ENCODE measurements at places on chromosomes 6 and 20.
A peak's percentile ranks its signal among the peaks of the same experiment; 100 is the strongest.

DNA sequence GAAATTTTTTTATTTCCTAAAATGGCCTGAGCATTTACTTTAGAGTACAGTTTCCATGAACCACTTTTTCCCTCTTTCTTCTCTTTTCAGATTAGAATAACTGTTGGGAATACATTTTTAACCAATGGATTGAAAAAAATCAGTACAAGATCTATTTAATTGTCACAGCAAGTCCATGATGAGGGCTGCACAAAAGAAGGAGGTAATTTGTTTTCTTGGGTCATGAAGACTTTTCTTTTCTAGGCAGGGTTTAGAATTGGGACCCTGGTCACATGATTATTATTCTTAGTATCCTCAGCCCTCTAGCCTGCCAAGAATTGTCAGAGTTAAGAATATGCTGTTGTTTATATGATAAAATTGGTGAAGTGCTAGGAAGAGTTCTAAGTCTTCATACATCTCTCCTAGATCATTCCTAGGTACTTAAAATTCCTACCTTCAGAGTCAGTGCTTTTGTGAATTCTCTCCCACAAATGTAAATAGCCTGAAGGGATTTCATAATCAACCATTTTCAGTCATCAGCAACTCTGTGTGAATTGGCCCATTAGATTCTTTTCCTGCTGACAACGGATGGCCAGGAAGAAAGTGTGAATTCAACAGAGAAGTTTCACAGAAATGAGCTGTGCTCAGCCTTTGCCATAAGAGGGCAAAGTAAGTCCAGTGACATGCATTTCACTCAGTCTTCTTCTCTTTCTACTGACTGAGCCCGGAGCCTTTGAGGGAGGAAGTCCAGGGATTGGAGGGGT is 32.4 kb upstream of the TPBG start:
- DNase-seq = peak; percentile 1

- peak; percentile 25 for DNase-seq
Measured at GRCh38 chr6:116633685-116634084, 17.4 kb downstream of the RSPH4A start.

DNA sequence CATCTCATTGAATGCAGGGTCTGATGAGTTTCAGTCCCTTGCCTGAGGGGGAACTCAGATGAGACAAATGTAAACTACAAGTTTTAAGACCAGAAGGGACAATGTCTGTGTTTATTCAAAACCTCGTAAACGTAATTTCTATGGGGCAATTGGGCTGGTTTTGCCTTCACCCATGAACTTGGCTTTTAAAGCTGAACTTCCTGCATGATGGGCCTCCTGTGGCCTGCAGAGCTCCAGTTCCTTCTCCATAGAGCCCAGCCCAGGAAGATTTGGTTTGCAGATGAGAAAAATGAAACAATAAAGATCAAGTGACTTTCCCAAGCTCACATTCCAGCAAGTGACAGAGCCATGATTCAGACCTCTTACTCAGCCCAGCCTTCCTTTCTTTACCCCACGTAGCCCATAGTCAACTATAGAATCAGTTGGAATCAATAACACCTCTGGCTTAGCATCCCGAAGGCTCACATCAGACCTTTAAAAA is 612.3 kb downstream of the UTRN start:
- DNase-seq = no peak

GRCh38 chr6:1802491-1803395 is 193.0 kb downstream of the FOXC1 start:
- no peak for DNase-seq

GRCh38 chr6:50128420-50129005 is 78.8 kb upstream of the DEFB112 start:
- DNase-seq = peak; percentile 29

- no peak for DNase-seq
Measured at GRCh38 chr6:56347526-56347925, 100.1 kb upstream of the COL21A1 start.

DNA sequence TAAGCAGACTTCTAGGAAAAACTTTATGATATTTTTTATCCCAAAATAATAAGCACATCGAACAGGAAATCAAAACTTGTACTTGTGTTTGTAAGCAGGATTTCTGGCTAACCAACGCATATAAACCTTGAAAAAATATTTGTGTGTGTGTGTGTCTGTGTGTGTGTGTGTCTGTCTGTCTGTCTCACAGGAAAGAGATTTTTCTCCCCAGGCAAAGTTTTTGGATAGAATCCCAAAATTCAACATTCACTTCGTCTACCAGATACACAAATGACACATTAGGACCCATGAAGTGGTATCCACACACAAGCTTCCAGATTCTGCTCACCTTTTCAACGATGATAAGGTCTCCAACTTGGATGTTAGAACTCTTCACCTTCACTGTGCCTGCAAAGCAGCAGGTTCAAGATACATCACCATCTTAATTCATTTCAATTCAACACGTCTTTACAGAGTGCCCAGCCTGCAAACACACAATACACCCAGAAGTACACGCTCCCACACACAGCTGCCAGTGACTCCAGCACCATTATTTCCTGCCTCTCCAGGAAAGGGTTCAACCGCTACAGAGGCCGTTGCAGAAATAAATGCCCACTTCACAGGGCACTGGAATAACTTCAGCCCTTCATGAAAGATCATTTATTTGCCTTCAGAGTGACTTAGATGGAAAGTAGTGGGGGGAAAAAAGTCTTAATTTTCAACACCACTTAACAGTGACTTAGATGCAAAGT is 70.9 kb downstream of the ATP9A start:
- DNase-seq = no peak

DNA sequence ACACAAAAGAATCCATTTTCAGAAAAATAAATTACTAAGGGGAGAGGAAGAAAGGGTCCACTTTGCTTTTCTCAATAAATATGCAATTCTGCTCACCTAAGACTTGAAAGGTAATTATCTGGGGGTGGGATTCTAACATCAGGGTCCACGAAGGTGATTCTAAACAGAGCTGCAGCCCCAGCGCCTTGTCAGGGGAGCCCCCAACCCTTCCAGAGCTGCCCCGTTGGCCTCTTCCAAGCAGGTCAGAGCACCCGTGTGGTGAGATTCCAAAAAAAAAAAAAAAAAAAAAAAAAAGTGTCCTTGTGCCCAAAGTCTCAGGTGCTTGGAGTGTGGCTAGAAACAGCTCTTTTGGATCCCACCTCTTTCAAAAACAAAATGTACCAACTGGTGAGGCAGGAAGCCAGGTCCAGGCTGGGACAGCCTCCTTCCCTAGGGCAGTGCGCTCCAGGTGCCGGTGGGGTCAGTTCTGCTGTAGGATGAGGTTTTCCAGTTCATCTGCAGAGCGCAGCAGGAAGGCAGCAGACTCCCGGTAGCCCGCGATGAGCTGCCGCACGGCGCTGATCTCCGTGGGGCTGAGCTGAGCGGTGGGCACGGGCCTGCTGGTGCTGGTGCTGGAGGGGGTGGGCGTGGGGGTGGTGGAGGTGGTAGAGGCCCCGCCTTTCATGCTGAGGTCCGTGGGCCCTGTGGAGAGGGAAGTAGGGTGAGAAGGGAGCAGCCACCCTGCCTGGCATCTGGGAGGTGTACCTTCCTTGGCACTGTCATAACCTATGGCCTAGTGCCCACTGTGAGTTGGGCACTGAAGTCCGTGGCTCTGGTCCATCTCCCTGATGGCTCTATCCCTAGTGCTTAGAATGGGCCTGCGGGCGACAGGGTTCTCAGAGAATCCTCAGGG is 89.3 kb downstream of the ASXL1 start:
- DNase-seq = no peak

DNA sequence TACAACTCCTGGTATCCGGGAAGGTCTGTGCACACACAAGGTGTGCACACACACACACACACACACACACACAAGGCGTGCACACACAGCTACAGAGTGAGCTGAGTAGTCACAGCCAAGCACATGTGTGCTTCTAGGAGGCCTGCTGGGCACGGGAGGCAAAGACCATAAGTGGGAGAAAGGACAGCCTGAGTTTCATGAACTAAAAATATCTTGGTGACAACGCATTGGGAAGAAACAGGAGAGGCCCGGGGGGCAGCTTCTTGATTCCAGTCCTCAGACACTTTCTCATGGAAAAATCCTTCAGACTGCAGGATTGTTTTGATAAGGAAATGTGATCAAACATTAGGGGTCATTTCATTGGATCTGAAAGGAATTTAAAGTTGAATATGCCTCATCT is 2.6 kb downstream of the TRAF3IP2 start:
- no peak for DNase-seq

- no peak for DNase-seq
Measured at GRCh38 chr6:28586324-28586723, 60.6 kb downstream of the GPX5 start.

DNA sequence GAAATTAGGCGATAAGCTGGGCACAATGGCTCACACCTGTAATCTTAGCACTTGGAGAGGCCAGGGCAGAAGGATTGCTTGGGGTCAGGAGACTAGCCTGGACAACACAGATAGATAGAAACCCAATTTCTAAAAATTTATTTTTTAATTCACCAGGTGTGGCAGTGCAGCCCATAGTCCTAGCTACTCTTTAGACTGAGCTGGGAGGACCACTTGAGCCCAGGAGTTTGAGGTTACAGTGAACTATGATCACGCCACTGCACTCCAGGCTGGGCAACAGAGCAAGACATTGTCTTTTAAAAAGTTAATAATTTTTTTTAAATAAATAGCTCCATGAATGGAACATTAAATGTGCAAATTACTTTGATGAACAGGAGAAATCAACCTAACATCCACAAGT is 8.2 kb downstream of the ZNF318 start:
- no peak for DNase-seq

- no peak for DNase-seq
Measured at GRCh38 chr6:134464690-134465411, 146.9 kb upstream of the SGK1 start.

DNA sequence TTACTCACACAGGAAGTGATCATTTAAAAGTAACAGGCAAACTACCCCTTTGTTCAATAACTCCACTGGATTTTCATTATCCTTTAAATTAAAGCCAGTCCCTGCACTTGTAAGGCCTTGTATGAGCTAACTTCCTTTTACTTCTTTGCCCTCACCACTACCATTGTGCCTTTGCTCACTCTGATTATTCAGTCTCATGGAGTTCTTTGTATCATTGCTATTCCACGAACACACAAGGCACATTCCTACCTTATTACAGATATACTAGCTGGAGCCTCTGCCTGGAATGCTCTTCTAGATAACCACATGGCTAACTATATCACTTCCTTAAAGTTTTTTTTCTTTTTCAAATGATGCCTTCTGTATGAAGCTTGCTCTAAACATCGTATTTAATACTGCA is 748.6 kb upstream of the HS3ST5 start:
- DNase-seq = no peak

- no peak for DNase-seq
Measured at GRCh38 chr20:46114449-46114848, 3.7 kb upstream of the CD40 start.

- no peak for DNase-seq
Measured at GRCh38 chr6:7568021-7568420, 22.0 kb upstream of the SNRNP48 start.

- no peak for DNase-seq
Measured at GRCh38 chr6:108690326-108691049, 129.8 kb downstream of the FOXO3 start.

GRCh38 chr20:7094438-7094997 is 327.0 kb downstream of the BMP2 start:
- DNase-seq = peak; percentile 42

DNA sequence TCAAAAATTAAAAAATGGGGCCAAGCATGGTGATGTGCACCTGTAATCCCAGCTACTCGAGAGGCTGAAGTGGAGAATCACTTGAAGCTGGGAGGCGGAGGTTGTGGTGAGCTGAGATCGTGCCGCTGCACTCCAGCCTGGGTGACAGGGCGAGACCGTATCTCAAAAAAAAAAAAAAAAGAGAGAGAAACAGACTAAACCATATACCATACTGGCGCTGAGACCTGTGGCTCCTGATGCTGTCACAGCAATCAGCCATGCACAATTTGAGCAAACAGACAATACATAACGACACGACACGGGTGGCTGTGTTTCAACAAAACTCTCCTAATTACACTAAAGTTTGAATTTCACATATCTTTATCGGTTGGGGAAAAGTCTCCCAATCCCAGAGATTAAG is 14.9 kb upstream of the CBFA2T2 start:
- DNase-seq = no peak

- peak; percentile 71 for DNase-seq
Measured at GRCh38 chr6:88916615-88917208, 46.7 kb downstream of the RNGTT start.

GRCh38 chr6:33926451-33926850 is 122.6 kb upstream of the MLN start:
- DNase-seq = no peak

GRCh38 chr6:112416866-112417265 is 69.7 kb downstream of the RFPL4B start:
- no peak for DNase-seq

DNA sequence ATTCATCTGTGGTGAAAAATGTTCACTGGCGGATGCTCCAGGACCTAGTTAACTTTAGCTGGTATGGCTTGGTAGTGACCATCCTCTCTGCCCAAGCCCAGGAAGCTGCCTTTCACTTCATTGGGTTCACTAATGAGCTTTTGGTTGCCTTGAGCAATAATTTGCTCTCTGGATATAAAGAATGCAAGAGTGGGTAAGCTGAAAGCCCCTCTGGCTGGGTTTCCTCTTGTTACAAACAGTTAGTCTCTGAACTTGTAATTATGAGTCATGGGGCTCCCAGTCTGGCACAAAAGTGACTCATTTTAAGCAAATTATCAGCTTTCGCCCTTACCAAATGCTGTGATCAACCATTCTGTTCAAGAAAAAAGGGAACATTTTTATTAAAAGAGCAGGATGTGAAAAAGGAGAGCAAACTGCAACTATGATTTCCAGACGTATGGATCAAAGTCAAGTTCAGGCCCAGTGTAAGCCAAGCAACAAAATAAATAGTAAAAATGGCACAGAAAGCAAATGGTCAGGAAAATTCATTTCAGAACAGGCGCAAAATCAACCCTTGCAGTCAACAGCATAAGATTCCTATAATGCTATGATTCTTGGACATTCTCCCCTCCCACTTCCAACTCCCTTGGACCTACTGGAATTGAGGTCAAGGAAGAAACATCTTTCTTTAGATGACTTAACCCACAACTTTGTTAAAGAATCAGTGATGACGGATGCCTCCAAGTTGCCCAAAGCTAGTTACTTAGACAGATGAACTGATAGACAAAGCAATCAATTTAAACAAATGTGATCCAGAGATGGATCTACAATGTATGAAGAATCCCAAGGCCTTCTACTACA is 130.0 kb upstream of the KCNK16 start:
- no peak for DNase-seq

DNA sequence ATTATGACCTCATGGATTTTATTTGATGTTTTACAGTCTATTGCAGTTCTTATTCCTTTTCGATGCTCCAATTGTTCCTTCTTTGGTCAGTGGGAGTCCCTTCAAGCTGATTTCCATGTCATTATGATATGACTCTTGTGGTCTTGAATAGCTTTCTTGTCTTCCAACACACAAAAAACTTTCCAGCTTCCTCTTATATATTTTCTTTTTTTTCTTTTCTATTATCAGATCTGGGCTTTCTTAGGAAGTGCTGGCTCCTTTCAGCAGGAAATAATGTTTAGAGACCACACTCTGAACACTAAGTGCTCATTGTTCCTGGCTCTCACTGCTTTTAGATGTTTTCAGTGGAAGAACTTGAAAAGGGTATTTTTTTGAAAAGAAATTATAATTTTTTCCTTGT is 3.1 kb upstream of the SLC17A1 start:
- peak; percentile 4 for DNase-seq

GRCh38 chr6:130526466-130526865 is 160.6 kb downstream of the TMEM200A start:
- DNase-seq = no peak

- DNase-seq = no peak
Measured at GRCh38 chr6:91149246-91149955, 562.5 kb upstream of the MAP3K7 start.

GRCh38 chr6:37099442-37099841 is 70.5 kb upstream of the PIM1 start:
- peak; percentile 42 for DNase-seq
